NCI-H1417 (cell line): ENCODE measurements at places on chromosomes 7 and 10.

GRCh38 chr10:68562661-68563570, 2.8 kb downstream of the TET1 start:
- peak; percentile 65 for DNase-seq

- peak; percentile 57 for DNase-seq
Measured at GRCh38 chr7:33757563-33758165, 147.7 kb upstream of the BMPER start.

GRCh38 chr10:108060246-108060645, 895.7 kb upstream of the SORCS1 start:
- no peak for DNase-seq

GRCh38 chr10:80909254-80909653, 371.6 kb downstream of the SH2D4B start:
- DNase-seq: no peak

GRCh38 chr7:32489788-32490126, 423 bp downstream of the LSM5 start:
- DNase-seq: no peak

DNA sequence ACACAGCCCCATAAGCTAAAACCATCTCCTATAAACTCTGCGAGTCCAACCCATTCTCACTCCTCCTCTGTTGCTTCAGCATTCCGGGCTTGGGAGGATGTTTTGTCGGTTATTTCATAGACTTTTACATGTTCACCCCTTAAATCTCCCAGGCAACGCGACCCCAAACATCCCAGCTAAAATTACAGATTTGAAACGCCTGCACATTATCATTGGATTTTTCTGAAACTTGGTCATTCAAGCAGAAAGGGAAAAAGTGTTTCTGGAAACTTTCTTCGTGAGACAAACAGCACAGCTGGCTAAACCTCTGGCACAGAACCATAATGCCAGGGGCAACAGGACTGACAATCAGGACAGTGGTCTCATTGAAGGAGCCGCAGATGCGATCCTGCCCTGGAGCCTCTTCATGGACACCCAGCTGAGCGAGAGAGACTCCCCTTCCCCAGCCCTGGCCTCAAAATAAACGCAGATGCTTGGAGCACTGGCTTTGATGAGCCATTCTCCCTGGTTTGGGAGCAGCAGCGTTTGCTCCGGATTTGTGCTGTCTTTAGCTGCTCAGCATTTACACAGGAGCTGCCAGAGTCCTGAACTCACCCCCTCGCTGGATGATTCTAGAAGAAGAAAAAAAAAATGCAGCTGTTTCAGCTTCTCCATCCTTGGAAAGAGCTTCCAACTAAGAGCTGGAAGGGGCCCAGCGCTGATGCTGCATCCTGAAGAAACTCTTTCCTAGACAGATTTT, 30.1 kb downstream of the AFAP1L2 start:
- no peak for DNase-seq

DNA sequence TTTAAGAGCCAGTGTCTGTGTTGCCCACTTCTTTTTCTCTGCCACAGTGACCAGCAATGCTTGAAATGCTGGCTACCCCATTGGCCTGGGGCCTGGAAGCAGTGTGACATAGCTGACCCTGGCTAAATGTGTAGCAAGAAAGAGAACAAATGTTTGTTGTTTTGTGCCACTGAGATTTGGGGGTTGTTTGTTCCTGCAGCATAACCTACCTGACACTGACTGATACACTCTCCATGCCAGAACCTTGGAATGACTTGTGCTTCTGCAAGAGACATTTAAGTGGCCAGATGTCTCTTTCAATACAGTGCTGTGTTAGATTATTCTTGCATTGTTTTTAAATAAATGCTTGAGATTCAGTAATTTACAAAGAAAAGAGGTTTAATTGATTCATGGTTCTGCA, 411.5 kb downstream of the TYW1 start:
- no peak for DNase-seq

DNA sequence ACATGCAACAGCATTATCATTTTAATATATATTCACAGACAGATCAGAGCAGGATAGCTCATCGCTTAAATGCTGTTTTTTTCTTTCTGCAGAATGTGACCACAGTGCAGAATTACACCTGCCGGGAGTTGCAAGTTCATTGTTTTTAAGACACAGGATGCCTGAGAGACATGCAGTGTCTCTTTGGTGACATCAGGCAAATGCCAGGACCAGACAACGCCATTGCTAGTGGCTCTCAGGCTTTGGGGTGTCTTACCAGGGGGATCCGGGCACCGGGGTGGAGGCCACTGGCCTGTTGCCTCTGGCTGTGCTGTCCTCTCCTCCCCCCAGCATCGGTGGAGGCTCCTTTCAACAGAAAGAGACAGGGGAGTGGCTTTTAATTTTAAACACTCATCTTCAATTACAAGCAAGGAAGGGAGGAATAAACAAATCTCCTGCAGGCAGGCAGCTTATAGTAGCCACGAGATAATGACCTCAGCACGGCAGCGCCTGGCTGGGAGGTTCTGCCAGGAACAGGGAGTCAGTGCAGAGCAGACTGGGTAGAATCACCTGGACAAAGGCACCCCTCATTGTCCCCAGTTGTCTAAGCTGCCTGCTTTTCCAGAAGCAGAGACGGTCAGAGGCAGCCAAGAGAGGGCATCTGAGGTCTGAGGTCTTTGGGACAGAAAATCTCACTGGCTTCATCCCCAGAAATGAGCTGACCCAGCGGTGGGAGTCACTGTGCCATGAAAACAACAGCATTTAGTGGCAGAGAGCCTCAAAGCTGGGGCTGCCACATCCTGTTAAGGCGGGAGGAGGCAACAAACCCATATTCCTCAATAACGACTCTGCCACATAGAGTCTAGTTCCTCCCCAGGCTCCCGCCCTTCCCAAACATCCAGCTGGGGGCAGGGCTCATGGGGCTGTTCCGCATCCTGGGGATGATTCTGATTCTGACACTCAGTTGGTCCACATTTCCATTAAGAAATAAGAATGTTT, 148.4 kb downstream of the TCERG1L start:
- peak; percentile 17 for DNase-seq

DNA sequence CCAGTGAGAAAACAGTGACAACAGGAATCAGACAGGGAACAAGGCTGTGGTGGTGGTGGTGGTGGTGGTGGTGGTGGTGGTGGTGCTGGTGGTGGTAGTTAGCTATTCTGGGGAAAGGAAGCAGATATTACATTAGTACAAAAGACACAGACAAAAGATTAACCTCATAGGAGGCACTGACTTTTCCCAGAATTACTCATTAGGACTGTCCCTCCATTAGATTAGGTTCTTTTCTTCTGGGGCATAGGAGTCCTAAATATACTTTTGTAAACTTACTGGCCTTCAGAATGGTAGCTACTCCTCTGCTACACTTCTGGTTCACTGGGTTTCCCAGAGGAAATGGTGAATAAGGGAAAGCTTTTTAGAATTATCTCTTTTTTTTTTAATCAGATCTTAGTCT, 156.6 kb upstream of the SEMA3D start:
- DNase-seq: no peak

DNA sequence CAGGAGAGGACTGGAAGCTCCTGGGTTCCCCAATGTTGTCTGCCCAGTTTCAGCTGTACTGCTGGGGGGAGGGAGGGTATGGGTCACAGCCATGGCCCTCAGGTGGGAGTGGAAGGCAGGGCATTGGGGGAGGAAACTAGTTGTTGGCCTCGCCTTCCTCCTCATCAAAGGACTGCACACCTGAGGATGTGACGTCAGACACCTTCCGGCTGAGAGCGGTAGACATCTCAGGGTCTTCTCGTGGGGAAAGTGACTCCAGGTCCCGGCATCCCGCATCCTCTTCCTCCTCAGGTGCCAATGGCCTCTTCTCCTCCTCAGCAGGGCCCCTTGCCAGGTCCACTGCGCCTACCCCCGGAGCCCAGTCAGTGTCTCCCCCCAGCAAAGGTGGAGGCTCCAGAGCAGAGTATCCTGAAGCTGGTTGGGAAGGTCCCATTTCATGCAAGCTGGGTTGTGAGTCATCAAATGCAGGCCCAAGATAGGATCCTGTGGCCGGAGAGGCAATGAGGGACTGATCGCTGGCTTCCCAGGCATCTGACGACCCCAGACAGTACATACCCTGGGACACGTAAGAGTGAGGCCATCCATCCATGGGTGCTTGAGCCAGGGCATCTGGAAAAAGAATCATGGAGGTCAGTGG, 6.0 kb downstream of the FAM131B start:
- DNase-seq: no peak

GRCh38 chr7:113140956-113141355, 22.6 kb upstream of the SMIM30 start:
- DNase-seq: no peak

- DNase-seq: no peak
Measured at GRCh38 chr10:103899312-103899711, 18.7 kb downstream of the STN1 start.

DNA sequence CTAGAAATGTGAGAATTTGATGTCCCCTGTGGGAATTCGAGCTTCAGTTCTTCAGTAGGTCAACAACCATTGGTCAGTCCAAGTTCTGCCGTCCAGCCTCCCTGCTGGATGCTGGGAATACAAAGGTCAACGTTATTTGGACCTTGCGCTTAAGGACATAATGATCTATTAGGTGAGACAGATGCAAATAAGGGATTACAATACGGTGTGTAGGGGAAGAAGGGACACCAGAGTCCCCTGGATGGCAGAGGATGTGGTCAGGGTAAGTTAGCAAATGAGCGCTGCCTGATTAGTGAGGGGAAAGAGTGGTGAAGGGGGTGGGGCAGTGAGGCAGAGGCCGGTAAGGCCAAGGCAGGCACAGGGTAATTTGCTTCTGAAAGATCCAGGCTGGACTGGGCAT, 16.2 kb downstream of the CCNY start:
- DNase-seq: no peak

GRCh38 chr10:102645388-102645740, 1.1 kb downstream of the TRIM8 start:
- peak; percentile 28 for DNase-seq

DNA sequence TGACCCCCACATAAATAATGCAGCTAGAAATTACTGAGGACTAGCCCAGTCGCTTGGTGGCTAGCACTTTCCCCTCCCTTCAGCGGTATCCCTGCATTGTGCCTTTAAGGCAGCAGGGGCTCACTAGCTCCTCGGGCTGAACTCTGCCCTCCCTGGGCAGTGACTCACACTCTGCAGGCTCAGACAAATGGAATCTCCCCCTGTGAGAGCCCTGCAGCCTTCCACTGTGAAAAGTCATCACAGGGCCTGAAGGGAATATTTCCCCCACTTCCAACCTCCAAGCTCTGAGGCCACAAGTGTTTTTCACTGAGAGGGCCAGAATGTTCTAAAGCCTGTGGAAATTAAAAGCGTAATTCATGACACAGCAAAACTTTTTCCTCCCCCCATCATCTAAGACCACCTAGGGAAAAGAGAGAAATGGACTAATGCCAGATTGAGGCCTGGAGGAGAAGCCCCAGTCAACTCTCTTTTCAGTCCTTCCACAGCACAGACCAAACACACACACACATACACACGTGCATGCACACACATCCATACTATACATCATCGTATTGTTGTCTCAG, 93.6 kb upstream of the COL1A2 start:
- no peak for DNase-seq

- DNase-seq: no peak
Measured at GRCh38 chr7:55132890-55133551, 114.2 kb downstream of the EGFR start.

- no peak for DNase-seq
Measured at GRCh38 chr10:71081912-71082311, 130.5 kb upstream of the UNC5B start.

- no peak for DNase-seq
Measured at GRCh38 chr10:96834120-96834519, 2.0 kb downstream of the LCOR start.

- DNase-seq: peak; percentile 82
Measured at GRCh38 chr7:131556053-131556908, at the start of gene PODXL. PODXL (minus strand) TSS chr7:131556628; CDS start chr7:131556359, 269 bp downstream.

DNA sequence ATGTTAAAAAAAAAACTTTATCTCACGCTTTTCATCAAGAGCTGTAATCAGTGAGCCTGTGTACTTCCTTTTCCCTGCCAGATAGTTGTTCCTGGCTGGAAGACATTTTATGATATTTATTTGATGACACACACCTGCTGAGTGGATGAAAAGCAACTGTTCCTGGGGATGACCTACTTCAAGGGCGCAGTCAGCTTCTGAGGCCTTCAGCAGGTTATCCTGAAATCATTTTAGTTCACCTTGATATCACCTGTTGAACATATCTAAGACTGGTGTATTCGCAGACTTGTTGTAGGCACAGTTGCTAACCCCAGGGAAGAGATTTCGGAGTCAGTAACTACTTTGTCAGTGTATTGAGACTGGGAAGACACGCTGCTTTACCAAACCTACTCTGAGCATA, 234.5 kb upstream of the TCF7L2 start:
- no peak for DNase-seq

GRCh38 chr10:44627591-44628354, 242.9 kb upstream of the CXCL12 start:
- no peak for DNase-seq

- no peak for DNase-seq
Measured at GRCh38 chr7:14242175-14242574, 252.7 kb upstream of the ETV1 start.

DNA sequence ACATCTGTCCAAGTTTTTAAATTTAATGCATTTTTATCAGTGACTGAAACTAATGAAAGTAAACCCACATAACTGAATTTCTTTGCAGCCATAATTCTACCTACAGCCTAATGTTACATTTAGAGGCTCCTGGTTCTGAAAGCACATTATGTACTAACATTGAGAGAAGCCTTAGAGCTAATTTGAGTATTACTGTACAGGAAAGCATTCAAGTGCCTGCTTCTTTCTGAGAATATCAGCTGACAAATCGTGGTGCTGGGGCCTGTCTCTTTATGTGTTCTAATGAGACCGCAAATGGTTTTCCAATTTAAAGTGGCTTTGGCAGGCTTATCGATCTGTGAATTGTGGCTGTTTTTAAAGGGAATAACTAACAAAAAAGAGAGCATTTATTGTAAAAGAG, 32.3 kb upstream of the DGKB start:
- no peak for DNase-seq

DNA sequence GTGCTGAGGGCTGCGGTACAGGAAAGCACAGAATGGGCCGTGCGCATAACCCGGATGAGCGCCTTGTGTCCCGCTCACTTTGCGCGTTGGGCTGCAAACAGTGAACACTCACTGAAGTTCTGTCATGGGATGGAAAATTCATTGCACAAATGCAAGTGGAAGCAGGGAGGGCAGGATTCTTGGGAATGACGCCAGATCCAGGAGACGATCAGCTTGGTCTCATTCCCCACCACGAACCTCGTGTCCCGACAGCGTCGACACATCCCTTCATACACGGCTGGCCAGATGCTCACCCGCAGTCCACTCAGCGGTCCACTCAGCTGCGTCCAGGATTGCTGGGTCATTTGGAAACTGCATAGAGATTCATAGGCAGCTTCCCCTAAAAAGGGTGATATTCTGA, 607.1 kb downstream of the SDK1 start:
- no peak for DNase-seq

DNA sequence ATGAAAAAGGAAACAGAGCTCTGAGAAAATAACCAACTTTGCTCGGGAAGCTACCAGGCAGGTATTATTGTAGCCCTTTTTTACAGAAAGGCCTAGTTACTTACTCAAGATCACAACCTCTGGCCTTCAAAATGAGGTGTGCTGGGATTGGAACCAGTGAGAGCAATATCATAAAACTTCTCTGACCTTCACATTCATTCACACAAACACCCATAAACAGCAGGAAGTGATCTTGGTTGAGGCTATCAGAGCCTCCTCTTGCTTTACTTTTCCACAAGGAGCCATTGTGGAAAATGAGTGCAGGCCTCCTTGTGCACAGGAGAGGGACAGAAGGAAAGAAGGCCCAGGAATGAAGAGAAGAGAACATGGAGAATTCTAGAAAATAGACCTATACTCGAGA, 204.5 kb upstream of the NPVF start:
- no peak for DNase-seq
